Aorta (tissue), 5 donors: ENCODE measurements at places on chromosomes 5 and 9. TPM values are rescaled to one million over a fixed set of nuclear protein-coding genes. Genes with fewer than 3 reads are reported as not detected.
A peak's percentile ranks its signal among the peaks of the same experiment; 100 is the strongest.

The SPINK5 gene
- total RNA-seq, result 1.1 TPM

GRCh38 chr5:172188893-172189692 is 1.1 kb upstream of the STK10 start:
- DNase-seq, result peak; percentile 53

- peak; percentile 34 for DNase-seq
Observed at GRCh38 chr5:139641116-139642080, 6.8 kb upstream of the CXXC5 start.

- DNase-seq, result no peak
Observed at GRCh38 chr5:102294886-102295395, 1.1 kb downstream of the SLCO4C1 start.

DNA sequence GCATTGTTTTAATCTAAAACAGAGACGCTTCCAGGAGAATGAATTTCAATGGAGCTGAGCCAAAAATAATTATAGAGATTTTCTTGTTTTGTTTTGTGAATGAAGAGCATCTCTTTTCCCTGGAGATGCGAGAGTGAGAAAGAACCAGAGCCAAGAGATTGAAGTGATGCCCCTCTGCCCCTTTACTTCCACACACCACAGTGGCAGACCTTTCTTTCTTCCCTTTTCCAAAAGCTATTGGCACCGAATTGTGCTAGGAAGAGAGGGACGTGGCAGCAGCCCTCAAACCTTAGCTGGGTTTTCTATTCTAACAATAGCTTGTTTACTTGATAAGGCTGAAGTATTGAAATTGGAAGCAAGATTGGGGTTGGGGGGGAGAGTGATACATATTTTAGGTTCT is 133.0 kb upstream of the TMEM161B start:
- no peak for DNase-seq

DNA sequence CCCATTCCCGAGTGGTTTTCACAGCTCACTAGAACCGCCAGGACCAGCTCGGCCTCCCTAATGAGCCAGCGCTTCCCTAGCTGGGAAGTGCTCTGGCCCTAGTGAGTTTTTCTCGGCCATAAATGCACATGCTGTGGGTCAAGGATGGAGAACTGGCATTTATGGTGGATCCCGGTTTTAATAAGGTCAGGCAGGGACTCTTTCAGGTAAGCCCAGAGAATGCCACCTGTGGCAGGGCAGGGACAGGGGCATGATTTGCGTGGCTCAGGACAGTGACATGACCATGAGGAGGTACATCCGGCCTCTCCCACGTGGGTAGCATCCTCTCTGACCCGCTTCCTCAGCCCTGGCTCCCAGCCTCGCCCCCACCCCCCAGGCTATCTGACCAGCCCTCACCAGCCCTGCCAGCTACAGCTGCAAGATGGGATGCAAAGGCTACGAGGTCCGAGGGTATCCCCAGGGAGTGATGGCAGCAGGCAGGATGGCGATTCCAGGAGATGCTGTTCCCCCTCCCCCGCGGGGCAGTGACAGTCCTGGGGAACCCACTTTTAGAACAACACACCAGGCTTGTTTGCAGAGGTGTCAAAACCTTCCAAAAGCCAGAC is 60.3 kb upstream of the ADAMTS2 start:
- DNase-seq, result no peak

DNA sequence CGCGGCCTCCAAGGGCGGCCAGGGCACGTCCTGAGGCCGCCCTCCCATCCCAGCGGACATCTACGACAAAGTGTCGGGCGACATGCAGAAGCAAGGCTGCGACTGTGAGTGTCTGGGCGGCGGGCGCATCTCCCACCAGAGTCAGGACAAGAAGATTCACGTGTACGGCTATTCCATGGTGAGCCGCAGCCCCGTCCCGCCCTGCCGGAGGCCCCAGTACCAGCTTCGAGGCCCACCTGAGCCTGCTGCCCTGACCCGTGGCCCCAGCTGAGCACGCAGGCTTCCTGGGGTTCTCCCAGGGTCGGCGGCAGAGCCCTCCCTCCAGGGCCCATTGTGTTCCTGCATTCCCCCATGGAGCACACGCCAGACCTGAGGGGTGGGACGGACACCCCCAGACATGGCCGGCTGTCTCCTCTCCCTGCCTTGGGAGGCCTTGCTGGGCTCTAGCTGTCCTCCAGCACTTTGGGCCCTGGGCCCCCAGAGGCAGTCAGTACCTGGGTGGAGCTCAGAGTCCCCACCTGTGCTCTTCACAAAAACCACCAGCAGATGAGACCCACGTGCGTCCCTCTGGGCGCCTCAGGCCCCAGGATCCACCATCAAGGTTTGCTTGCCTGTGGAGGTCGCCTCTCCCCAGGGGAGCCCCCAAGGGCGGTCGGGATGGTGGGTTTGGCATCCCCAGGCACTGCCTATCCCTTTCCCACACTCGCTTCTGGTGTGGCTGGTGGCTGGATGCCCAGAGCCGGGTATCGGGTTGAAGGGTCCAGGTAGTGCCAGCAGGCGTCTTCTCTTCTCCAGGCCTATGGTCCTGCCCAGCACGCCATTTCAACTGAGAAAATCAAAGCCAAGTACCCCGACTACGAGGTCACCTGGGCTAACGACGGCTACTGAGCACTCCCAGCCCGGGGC is 1.0 kb downstream of the PHPT1 start:
- no peak for DNase-seq

- no peak for DNase-seq
Observed at GRCh38 chr5:137598399-137598798, 99.3 kb upstream of the SPOCK1 start.

DNA sequence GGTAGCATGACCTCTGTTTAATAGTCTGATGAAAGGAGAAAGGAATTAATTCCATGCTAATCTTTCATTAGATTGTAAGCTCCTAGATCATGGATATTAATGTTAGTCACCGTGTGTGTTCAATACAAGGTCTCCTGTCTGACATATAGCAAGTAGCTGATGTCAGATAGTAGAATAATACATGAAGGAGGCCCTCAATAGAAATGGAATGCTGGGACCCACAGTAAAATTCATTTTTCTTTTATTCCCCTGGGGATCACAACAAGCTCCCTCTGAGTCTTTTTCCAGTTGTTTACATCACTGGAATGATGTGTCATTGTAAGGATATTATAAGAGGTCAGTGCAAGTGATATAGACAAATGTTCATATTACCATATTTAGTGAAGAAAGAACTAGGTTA is 240.3 kb upstream of the TRPC7 start:
- DNase-seq, result no peak

DNA sequence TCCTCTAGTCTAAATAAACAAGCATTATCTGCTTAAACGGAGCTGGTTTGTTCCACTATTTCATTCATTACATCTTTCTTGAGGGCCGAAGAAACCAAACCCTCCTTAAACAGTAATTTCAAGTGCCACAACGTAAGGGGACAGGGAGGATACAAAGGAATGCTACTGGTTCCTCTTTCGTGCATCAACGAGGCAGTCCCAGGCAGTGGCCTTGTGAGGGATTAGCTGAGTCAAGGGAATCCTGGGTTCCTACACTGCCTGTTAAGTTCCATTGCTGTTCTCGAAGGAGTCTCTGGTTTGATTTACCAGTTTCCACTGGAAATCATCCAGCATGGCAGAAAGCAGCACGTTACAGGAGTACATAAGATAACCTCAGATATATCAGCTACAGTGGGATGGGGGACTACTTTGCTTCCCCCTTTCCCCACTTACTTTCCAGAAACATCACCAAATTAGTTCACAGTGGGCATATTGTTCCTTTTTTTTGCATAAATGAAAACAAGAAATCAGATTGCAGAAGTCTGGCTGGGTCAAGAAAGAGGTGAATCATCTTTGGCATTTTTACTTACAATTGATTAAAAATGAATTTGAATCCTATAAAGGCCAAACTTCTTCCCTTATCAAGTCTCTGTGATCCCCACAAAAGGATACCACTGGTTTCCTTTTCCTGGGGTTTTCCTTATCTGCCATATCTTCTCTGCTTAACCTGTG is 2.5 kb upstream of the RANBP3L start:
- DNase-seq, result no peak

DNA sequence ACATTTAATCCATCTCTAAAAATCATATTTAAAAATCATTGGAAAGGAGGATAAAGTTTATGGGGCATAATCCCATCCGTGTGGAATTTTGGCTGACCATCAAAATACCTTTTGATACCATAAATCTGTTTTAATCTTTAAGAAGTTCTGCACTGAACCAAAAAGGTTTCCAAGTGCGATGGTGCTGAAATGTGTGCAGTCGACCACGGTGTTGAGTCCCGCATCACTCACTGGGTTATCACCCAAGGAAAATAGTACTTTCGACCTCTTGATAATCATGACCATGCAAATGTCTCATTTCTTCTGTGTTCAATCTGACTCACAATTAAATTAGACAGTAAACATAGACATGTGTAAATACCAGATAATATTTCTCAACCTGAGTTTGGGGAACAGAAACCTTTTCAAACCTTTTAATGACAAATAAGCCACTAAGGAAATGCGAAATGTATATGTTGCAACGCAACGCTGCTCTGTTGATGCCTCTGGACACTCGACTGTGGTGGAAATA is 62.0 kb upstream of the CDH6 start:
- DNase-seq, result no peak

DNA sequence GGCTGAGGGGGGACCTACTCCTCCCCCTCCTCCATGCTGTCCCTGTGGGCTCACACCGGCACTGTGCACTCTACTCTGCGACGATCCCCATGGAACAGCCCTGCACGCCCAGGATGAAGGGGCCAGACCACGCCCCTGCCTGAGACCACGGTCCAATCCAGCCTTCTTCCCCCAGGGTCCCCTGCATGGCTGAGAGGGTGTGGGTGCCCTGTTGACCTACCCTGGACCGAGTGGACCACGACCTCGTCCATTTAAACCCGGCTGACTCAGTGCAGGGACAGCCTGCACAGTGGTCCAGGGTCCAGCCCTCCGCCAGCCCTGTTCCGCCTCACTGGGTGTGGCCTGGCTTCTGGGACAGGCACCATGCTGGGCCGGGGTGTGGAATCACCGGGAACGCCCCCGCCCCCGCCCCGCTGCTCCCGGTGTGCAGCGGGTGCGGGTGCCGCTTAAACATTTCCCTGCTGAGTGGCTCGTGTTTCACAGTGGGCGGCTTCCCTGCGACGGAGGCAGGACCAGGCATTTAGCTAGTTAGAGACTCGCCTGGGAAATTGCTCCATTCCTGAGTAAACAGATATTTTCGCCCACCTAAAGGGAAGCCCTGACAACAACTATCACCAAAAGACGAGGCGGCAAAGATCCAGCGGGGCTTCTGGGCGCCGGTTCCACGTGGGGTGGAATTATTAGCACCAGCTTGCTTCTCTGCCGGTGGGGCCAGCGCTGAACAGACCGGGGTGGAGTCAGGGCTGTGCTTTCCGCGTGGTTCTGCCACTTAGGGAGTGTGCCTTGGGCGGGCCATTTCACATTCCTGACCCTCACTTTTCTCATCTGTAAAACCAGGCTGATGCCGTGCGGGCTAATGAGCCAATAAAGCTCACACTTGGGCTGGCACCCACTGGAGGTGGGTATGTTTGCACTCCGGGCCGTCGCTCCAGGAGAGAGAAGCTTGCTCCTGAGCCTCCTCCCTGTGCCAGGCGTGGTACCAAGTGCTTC is 22.6 kb downstream of the DBH start:
- no peak for DNase-seq

The EPB41L4B gene
- total RNA-seq, result 0.63 TPM

DNA sequence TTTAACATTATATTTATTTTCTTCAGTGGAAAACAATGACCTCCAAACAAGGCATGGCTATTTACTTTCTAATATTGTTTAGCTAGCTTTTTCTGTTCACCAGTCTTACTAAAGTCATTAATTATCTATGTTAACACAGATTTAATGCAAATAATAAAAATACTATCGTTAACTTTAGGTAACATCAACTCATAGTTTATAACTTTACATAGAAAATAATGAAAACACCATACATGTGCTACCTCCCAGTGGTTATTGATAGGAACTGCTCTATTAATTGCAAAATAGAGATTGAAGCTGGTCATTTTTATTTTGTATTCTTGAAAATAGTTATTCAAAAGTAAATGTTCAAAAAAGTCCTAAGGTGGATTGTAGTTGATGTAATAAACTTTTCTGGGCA is 78.3 kb upstream of the HCN1 start:
- no peak for DNase-seq

The SQSTM1 gene
- 404 TPM for total RNA-seq

DNA sequence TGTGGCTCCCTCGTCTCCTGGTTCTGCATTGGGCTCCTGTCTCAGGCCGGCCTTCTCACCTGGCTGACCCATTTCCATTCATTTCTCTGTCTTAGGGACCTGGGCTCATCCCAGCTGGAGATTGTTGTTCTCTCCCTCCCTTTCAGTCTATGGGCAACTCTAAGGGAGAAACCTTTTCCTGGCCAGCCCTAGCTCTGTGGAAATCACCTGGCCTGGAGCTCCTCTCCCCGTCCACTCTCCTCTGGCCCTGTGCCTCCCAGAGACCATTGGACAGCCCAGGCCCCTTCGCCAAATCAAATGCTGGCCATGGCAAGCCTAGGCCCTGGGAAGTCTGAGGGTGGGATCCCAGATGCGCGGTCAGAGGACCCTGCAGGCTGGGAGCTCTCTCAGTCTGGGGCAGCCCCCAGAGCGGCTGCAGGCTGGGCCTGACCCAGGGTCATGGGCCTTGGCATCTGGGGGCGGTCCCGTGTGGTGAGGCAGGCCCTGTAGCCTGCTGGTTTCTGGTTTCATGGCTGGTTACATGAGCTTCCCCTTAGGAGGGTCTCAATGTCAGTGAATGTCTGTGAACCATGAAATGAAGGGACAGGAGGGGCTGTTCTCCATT is 253.5 kb downstream of the AOPEP start:
- no peak for DNase-seq

- DNase-seq, result peak; percentile 94
Observed at GRCh38 chr5:172932313-172933017, 26.8 kb upstream of the RPL26L1 start.

DNA sequence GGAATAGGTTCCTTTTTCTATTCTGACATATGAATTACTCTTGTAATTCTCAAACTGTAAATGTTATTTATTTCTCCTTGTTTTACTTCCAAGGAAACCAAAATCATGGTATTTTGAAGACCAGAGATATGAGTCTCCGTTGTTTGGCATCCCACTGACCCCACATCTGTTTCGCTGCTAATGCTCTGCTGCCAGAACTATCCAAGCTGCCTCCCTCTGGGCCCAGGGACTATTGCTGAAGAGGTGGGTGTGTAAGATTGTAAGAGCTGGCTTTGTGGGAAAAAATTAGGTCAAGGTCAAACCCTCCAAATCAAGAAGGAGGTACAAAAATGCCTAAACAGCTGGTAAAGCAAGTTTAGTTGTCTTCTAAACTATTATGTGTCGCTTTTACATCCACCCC is 129.4 kb upstream of the MYO10 start:
- DNase-seq, result no peak

The CDX1 gene
- total RNA-seq, result not detected

The PCDHB4 gene
- 9.1 TPM for total RNA-seq

The TAS2R1 gene
- total RNA-seq, result not detected

The PCDH1 gene
- 29.4 TPM for total RNA-seq

- no peak for DNase-seq
Observed at GRCh38 chr9:38708759-38709158, 11.2 kb downstream of the FAM240B start.

The GFPT2 gene
- 60.2 TPM for total RNA-seq

DNA sequence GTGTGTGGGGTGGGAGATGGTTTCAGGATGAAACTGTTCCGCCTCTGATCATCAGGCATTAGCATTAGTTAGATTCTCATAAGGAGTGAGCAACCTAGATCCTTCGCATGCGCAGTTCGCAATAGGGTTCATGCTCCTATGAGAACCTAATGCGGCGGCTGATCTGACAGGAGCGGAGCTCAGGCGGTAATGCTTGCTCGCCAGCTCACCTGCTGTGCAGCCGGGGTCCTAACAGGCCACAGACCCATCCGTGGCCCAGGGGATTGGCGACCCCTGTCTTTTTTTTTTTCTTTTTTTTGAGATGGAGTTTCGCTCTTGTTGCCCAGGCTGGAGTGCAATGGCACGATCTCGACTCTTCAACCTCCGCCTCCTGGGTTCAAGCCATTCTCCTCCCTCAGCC is 119.1 kb downstream of the KCNIP1 start:
- DNase-seq, result no peak

The HRCT1 gene
- total RNA-seq, result 23.1 TPM

The SEMA6A gene
- 19.8 TPM for total RNA-seq
